Stimulated activated CD8-positive, alpha-beta memory T cell treated with anti-CD3 and anti-CD28 coated beads, Interleukin-4, amount 100 ng/mL, for 1 hour (primary cell): ENCODE measurements at places on chromosomes 6 and 20.

DNA sequence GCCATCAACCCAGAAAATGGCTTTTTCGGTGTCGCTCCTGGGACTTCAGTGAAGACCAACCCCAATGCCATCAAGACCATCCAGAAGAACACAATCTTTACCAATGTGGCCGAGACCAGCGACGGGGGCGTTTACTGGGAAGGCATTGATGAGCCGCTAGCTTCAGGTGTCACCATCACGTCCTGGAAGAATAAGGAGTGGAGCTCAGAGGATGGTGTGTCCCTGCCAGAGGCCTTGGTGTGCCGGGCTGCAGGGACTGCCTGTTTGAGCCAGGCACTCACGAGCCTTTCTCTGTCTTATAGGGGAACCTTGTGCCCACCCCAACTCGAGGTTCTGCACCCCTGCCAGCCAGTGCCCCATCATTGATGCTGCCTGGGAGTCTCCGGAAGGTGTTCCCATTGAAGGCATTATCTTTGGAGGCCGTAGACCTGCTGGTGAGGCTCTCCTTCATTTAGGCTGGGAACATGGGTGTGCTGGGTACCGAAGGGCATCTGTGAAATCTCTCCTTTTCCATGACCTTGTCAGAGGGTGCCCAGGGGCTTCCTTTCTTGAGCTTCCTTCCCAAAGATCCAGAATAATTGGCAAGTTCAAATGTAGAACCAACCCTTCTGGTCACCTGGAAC, 3.4 kb downstream of the PCK1 start:
- DNase-seq, result no peak

DNA sequence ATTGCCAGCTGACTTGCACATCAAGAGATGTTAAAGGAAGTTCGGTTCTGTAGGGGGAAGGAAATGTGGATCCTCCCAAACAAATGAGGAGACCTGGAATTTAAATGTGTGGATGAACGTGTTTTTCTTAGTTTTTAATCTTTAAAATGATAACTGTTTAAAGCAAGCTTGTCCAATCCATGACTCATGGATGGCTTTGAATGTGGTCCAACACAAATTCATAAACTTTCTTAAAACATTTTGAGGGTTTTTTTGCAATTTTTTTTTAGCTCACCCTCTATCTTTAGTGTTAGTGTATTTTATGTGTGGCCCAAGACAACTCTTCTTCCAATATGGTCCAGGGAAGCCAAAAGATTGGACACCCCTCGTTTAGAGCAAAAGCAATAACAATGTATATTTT, 12.6 kb downstream of the TUBB2B start:
- DNase-seq, result no peak

DNA sequence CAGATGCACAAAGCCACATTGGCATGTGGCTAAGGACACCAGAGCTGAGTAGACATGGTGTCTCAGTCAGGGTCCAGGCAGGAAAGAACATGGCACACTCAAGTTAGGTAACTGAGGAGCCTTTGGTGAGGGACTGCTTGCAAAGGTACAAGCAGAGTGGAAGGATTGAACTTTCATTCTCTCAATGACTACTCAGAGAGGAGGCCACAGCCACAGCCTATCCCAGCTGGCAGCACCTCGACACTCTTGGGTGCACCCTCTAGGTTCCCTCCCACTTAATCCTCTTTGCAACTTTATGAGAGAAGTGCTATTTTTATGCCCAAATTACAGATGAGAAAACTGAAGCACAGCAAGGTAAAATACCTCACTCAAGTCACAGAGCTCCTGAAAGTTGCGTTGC, 73.4 kb downstream of the ISM1 start:
- DNase-seq, result no peak

DNA sequence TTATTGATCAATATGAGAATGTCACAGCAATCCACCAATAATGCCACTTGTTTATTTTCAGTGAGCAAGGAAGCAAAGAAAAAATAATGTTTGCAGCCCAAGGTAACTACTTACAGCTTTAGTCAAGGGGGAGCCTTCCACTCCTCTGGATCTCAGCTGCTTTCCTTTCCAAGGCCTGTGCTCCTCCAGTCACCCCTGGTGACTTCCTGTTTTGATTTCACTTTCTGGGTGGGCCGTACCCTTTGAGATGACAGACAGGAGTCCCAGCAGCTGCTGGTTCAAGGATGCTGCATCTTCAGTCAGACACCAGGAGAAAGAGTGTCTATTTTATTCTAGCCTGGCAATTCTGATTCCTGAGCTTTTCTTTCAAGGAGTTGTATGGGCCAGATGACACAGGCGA, 5.6 kb upstream of the VNN2 start:
- peak; percentile 10 for DNase-seq

DNA sequence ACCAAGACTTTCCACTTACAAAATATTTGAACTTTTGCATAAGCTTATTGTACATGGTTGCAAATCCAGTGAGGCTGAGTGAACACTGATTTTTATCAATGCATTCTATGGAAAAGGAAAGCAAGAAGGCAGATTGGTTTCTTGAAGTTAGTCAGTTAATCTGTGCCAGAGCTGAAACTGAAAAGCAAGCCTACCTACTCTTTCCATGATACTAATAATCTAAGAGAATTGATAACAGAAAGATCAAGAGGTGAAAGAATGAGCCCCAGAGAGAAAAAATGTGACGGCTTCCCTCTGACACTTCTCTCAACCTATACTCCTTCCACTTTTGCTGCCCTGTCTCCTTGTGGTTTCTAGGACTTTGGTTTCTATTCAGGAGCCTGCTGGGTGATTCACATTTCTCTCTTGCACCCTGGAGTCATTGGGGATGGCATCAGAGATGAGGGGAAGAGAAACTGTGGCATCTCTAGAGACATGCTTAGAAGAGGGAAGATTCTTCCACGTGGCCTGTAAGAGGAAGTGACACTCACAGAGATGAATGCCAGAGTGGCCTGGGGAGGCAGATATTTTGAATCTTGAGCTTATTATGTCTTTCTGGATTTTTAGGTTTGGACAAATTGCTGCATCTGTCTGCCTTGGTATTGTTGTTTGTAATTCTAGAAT, 158.6 kb upstream of the RIMS1 start:
- no peak for DNase-seq

DNA sequence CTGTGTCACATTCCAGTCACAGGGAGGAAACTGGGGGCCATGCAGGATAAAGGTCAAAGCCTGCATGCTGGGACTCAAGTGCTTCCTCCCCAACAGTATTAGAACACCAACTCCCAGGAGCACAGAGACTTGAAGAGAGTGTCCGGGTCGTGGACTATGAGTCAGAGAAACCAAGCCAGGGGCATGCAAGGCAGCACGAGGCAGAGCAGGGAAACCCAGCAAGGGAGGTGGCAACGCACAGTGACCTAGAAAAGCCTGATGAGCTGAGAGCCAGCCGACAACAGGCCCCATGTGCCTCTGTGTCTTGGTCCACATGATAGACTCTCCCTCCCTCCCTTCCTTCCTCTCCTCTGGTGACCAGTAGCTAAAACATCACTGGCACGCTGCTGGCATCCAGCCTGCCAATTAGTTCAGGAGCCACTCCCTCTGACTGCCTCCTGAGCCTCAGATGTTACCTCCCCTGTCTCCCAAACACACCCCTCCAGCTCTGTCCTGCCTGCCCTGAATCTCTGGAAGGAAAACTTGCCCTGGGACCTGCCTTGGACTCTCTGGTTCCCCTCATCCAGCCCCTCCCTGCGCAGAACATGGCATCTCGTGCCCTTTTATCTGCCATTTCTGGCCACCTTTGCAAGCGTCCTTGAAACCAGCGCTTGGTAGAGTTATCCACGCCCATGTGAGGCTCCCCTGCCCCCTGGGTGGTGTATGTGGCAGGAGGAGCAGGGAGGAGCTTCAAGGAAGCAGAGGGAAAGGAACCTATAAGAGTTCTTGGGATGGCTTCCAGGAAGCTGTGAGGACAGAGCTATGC, 16.2 kb upstream of the RNF39 start:
- DNase-seq, result no peak

GRCh38 chr20:11555510-11555909, 362.2 kb upstream of the BTBD3 start:
- no peak for DNase-seq

- no peak for DNase-seq
These were observed 2.5 kb upstream of the CASS4 start for GRCh38 chr20:56409521-56409920.

GRCh38 chr6:23456396-23456795, 669.6 kb upstream of the NRSN1 start:
- DNase-seq, result no peak

- DNase-seq, result no peak
These were observed 13.2 kb downstream of the QKI start for GRCh38 chr6:163427498-163428254.

DNA sequence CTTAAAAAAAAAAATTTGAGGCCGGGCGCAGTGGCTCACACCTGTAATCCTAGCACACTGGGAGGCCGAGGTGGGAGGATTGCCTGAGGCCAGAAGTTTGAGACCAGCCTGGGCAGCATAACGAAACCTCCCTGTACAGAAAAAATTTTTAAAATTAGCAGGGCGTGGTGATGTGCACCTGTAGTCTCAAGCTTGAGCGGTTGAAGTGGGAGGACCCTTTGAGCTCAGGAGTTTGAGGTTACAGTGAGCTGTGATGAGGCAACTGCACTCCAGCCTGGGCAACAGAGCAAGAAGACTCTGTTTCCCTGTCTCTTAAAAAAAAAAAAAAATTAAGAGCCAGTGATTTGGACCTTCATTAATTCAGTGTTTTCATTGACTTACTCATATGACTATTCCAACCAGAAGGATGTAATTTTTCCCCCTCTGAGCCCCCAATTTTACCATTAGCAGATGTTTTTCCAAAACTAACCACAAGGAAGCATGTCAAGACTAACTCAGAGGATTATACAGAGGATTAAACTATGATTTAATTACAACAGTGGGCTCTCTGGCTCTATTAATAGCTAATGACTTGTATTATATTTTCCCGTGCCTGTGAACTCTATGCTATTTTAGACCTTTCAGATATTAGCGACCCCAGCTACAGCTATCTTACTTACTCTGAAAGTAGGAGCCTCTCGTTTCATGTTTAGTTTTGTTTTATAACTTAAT, 75.1 kb downstream of the ARID1B start:
- DNase-seq, result no peak

- no peak for DNase-seq
These were observed 662.6 kb downstream of the RFPL4B start for GRCh38 chr6:113009682-113010081.

DNA sequence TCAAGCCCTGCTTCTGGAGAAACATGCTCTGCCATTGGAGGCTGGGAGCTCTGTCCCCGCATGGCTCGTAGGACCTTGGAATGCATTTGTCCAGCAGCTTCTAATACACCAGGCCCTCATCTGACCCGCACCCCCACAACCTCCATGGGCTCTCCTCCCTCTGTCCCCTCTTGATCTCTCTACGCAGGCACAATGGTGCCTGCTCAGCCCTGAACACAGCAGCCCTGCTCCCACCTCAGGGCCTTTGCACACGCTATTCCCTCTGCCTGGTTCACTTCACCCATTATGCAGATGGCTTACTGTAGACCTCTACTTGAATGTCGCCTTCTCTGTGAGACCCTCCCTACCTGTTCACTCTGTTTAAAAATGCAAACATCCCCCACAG, 27.0 kb upstream of the PTGIS start:
- no peak for DNase-seq

- DNase-seq, result no peak
These were observed 79.1 kb downstream of the SNAP25 start for GRCh38 chr20:10297684-10298240.

DNA sequence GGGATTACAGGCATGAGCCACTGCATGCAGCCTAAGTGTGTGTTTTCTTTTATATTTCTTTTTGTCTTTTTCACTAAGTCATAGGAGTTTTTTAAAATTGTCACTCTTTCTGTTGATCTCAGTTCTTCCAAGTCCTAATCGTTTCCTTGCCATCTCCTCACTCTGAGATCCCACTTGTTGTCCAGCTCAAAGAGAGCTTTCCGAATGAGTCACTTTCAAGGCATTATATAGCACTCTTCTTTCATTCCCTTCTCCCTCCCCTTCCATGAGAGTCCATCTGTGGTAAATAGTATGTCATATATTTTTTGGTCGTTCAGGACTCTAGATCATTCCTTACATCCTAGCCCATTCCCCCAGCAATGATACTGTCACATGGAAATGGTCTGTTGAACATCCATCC, 4.3 kb downstream of the VAPB start:
- DNase-seq, result no peak

GRCh38 chr20:32508775-32509119, 76.4 kb downstream of the NOL4L start:
- DNase-seq, result no peak

GRCh38 chr6:127851197-127851596, 49.7 kb downstream of the THEMIS start:
- DNase-seq, result no peak

- DNase-seq, result no peak
These were observed 604.7 kb upstream of the CITED2 start for GRCh38 chr6:139979021-139979725.

DNA sequence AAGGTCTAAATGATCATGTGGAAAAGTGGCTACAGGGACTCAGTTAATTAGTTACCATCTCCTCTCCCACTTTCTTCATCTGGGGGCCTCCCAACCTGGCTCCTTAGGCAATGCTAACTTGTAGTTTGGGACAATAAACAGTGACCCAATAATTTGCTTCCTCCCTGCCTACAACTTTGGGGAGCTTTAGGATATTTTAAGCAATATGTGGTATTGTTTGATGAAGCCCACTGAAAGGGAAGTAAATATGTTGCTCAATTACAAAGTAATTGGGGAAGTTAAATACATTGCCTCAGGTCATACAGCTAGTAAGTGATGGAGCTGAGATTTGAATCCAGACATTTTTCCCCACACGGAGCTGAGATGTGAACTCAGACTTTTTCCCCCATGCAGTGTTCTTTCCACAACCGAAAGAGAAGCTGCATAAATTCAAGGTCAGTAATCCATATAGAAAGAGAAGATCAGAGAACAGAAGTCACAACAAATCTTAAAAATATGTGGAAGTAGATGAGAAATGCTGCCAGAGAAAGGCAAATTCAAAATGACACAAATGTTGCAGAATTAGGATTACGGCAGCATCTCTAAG, 26.6 kb downstream of the ZHX3 start:
- DNase-seq, result no peak

DNA sequence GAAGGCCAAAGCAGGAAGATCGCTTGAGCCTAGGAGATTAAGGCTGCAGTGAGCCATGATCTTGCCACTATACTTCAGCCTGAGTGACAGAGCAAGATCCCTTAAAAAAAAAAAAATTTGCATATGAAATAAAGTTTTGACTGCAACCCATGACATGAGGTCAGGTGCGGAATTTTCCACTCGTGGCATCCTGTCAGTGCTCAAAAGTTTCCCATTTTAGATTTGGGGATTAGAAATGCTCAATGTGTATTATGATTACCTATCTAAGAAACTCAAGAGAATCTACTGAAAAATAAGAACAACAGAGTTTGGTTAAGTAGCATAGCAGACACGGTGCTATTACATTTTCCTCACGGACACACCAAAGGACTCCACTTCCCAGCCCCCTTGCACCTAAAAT, 11.7 kb downstream of the SLC23A2 start:
- no peak for DNase-seq

- no peak for DNase-seq
These were observed 33.8 kb upstream of the RNF8 start for GRCh38 chr6:37319856-37320480.

- DNase-seq, result no peak
These were observed 41.8 kb upstream of the NNAT start for GRCh38 chr20:37479266-37479665.
